T-helper 1 cell (primary cell): ENCODE measurements at places on chromosomes 1 and 21.

GRCh38 chr1:114521396-114522263 lies 10.6 kb upstream of the TRIM33 start:
- no peak for DNase-seq

DNA sequence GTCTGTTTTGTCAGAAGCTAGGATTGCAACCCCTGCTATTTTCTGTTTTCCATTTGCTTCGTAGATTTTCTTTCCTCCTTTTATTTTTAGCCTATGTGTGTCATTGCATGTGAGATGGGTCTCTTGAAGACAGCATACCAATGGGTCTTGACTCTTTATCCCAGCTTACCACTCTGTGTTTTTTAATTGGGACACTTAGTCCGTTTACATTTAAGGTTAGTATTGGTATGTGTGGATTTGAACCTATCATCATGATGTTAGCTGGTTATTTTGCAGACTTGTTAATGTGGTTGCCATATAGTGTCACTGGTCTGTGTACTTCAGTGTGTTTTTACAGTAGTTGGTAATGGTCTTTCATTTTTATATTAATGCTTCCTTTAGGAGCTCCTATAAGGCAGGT lies 141.5 kb downstream of the DNAH14 start:
- DNase-seq, result no peak

- peak; percentile 7 for DNase-seq
Measured at GRCh38 chr21:25895565-25896205, 160.9 kb downstream of the GABPA start.

DNA sequence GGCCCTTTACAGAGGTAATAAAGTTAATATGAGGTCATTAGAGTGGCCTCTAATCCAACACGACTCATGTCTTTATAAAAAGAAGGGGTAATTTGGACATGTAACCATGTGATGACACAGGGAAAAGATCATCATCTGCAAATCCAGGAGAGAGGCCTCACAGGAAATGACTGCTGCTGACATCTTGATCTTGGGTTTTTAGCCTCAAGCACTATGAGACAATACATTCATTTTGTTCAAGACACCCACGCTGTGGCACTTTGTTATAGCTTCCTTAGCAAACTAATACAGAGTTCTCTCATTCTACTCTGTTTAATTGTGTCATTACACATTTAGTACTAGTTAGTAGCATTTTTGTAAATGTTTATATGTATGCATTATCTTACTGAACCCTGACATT lies 64.0 kb upstream of the RUNX1 start:
- no peak for DNase-seq

GRCh38 chr1:90154711-90155110 lies 159.8 kb downstream of the ZNF326 start:
- no peak for DNase-seq

GRCh38 chr21:36692835-36693488 lies 6.0 kb upstream of the SIM2 start:
- no peak for DNase-seq

DNA sequence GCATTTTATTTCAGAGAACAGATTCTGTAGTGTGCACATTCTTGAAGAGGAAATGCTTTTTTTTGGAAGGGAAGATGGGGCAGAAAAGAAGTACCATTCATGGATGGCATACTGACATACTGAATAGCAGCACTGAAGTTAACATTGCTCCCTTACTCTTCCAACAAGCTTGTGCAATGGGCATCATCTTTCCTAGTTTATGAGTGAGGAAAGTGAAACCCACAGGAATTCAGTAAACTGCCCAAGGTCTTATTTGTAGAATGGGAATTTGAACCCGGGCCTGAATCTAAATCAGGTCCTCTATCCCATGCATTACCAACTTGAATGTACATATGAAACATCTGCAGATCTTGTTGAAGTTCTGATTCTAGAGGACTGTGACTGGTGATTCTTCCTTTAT lies 215.7 kb upstream of the FGGY start:
- DNase-seq, result no peak
